Stimulated activated CD8-positive, alpha-beta memory T cell treated with anti-CD3 and anti-CD28 coated beads, Interleukin-2, amount 100 ng/mL, for 1 hour (primary cell): ENCODE measurements at places on chromosomes 12 and 14.

- no peak for DNase-seq
Measured at GRCh38 chr12:104622928-104623327, 166.2 kb downstream of the CHST11 start.

DNA sequence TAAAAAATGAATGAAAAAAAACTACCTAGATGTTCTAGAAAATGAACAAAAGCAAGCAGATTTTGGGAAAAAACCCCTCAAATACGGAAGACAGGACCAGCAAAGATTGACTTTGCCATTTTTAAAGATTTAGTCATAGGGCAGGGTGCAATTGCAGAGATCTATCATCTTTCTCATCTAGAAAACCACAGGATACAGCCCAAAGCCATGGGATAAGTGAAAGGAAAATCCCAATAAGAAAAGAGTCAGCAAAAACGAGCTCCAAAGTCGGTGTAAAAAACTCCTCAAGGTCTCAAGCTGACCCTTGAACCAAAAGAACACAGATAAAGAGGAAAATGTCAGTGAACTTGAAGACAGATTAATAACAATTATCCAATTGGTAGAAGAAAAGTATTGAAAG, 28.0 kb downstream of the CEP290 start:
- no peak for DNase-seq

GRCh38 chr12:120618954-120619615, 21.3 kb upstream of the CABP1 start:
- no peak for DNase-seq

DNA sequence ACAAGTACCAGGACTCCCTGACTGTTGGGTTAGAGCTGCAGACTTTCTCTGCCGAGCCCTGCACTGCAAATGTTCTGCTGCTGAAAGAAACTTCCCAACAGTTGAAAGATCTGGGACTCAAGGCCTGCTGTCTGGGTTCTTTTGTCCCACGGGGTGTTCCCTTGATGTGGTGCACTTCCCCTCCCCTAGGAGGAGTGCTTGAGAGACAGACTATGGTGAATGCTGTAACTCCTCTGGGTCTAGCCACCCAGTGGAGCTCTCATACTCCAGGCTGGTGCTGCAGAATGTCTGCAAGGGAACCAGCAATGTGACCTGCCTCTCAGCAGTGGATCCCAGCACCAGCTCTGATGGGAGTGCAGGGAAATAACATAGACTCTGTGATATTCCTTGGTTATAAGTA, 129.2 kb upstream of the SLCO1B1 start:
- DNase-seq, result no peak

- no peak for DNase-seq
Measured at GRCh38 chr14:91261115-91261514, 16.6 kb upstream of the GPR68 start.

GRCh38 chr14:104865081-104865630, at the start of gene CEP170B:
TSS of gene CEP170B (plus strand) at chr14:104865268. CDS start at chr14:104868451, 3,183 bp downstream.
- no peak for DNase-seq

GRCh38 chr12:18261273-18261672, at the start of gene PIK3C2G:
TSS of gene PIK3C2G (plus strand) at chr12:18261518. CDS start at chr12:18282082, 20,564 bp downstream.
- DNase-seq, result no peak

- DNase-seq, result no peak
Measured at GRCh38 chr14:101732118-101732517, 29.4 kb upstream of the PPP2R5C start.

GRCh38 chr12:103960616-103961227, 5.0 kb upstream of the TDG start:
- no peak for DNase-seq

DNA sequence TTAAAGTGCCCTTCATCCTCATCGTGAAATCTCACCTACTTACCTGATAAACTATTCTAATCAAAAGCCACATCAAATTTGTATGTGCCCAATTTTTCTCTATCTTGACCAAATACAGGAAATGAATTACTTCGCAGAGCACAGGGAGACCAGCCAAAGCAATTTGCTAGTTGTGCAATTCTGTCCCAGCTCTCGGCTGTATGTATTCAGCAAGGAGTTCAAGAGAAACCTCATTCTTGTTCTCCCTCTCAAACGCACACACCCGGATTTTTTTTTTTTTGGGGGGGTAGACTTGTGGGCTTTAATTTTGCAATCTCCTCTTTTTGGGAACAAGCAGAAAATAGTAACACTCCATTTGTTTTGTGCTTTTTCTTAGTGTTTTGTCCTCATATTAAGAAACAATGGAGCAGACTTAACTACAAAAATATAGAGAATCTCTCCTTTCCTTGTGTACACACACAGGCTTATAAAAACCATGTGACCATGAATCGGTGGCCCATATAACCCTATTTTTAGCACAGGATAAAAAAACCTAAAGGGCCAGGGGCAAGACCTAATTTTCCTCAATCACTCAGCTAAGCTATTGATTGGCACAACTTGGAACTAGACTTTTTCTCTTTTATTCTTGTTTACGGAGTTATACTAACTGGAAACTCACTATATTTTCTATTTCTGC, 64.2 kb downstream of the MBIP start:
- DNase-seq, result no peak

DNA sequence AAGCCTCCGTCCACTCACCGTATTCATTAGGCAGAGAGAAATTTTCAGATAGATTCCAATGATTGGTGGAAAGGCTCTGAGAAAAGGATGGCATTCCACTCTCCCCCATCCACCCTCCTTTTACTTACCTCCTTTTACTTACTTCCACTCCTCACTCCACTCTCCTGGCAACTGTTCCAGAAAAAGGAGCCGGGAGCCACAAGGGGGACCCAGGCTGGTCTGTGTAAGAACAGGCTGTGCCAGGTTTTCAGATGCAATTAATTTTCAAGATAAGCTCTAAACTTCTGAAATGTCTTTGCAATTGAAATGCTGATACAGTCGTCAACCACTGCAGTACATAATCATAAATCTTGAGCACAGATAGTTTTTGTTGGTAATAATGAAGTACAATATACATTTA, 248.8 kb downstream of the ANO6 start:
- DNase-seq, result no peak

GRCh38 chr12:89597770-89598169, 71.9 kb upstream of the POC1B start:
- no peak for DNase-seq
